ENCODE measurements at places on chromosomes 11 and 22. TPM values are rescaled to one million over a fixed set of nuclear protein-coding genes. Genes with fewer than 3 reads are reported as not detected.
A peak's percentile ranks its signal among the peaks of the same experiment; 100 is the strongest.

CASP1 gene
- 28.8 TPM for total RNA-seq

OR8D1 gene
- total RNA-seq, result not detected

KRTAP5-9 gene
- not detected for total RNA-seq

GRCh38 chr11:33944693-33945424, 53.0 kb upstream of the LMO2 start:
- H3K36me3 ChIP-seq, result no peaks in the 10 kb centered on the region
- no peaks in the 10 kb centered on the region for H3K4me1 ChIP-seq
- no peak overlapping the region for H3K27ac ChIP-seq
- no peak for DNase-seq

DNA sequence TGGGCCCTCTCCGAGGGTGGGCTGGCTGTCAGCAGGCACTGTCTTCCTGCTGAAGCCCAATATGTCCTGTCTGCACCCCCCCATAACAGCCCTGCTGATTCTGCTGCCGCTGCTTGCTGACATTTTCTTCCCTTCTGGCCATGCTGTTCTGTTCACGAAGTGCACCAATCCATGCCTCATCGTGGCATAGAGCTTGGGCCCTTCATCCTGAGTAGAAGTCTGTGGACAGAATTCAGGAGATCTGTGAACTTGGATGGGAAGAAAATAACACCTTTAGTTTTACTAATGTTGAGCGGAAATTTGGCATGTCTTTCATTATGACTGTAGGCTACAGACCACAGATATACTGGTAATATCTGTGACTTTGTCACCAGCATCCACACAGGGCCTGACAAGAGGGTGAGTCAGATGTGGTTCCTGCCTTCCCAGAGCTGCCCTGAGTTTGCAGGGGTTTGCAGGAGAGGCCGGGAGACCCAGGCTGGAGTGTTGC, 14.1 kb upstream of the KIAA0930 start:
- DNase-seq, result no peak
- no peaks in the 10 kb centered on the region for H3K27me3 ChIP-seq
- H3K36me3 ChIP-seq, result no peaks in the 10 kb centered on the region
- no peaks in the 10 kb centered on the region for H3K4me1 ChIP-seq
- H3K27ac ChIP-seq, result no peak overlapping the region
- no peak overlapping the region for H3K4me3 ChIP-seq

- H3K27ac ChIP-seq, result no peak overlapping the region
- peaks cover 13% of the 10 kb centered on the region for H3K4me1 ChIP-seq
- H3K27me3 ChIP-seq, result no peaks in the 10 kb centered on the region
- H3K36me3 ChIP-seq, result no peaks in the 10 kb centered on the region
- no peak overlapping the region for H3K4me3 ChIP-seq
- no peak for DNase-seq
Observed at GRCh38 chr11:107014871-107015270, 3.4 kb downstream of the GUCY1A2 start.

- peak overlapping the region; percentile 78 for H3K27ac ChIP-seq
- no peaks in the 10 kb centered on the region for H3K27me3 ChIP-seq
- H3K36me3 ChIP-seq, result no peaks in the 10 kb centered on the region
Observed at GRCh38 chr11:46277313-46277621, 195 bp upstream of the CREB3L1 start.

DNA sequence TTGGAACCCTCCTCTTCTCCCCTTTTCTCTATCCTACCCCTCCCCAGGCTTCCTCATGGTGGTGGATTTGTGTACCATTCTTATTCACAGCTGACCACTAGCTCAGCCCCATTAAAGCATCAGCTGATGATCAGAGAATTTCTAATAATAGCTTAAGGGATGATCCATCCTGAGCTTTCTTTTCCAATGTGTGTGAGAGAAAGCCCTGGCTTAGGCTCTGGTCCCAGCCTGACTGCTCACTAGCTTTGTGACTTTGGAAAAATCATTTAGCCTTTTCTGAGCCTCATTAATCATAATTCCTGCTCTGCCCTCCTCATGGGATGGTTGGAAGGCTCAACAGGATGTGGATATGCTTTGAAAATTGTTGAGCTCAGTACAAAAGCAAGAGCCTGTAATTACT, 26.3 kb upstream of the CCDC90B start:
- no peaks in the 10 kb centered on the region for H3K36me3 ChIP-seq
- no peak overlapping the region for H3K27ac ChIP-seq
- DNase-seq, result no peak
- H3K4me1 ChIP-seq, result no peaks in the 10 kb centered on the region
- no peak overlapping the region for H3K4me3 ChIP-seq
- no peaks in the 10 kb centered on the region for H3K27me3 ChIP-seq

DNA sequence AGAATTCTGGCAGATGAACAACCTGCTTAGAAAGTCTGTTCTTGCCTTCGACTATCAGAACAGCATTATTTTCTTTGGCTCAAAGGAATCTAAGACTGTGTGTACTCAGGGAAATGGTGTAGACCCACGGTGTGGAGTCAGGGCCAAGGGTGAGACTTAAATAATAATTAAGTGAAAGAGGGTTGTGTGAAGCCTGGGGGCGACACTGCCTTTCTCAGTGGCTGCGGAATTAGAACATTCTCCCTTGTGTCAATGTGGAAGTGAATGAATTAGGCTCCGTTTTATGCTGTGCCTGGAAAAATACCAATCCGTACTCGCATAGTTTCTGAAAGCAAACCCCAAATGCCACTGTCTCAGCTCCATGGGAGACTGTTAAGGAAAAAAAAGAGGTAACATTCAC, 50.7 kb downstream of the NAV2 start:
- no peaks in the 10 kb centered on the region for H3K27me3 ChIP-seq
- H3K36me3 ChIP-seq, result no peaks in the 10 kb centered on the region
- H3K27ac ChIP-seq, result no peak overlapping the region
- no peaks in the 10 kb centered on the region for H3K4me1 ChIP-seq
- H3K4me3 ChIP-seq, result no peak overlapping the region

GRCh38 chr11:95729462-95729861, 60.1 kb downstream of the FAM76B start:
- peaks cover 5% of the 10 kb centered on the region for H3K4me1 ChIP-seq
- H3K27me3 ChIP-seq, result no peaks in the 10 kb centered on the region
- no peak overlapping the region for H3K27ac ChIP-seq
- H3K4me3 ChIP-seq, result no peak overlapping the region

GRCh38 chr11:13105237-13105844, 96.2 kb downstream of the RASSF10 start:
- H3K4me1 ChIP-seq, result no peaks in the 10 kb centered on the region
- peak; percentile 22 for DNase-seq
- H3K27ac ChIP-seq, result no peak overlapping the region
- H3K27me3 ChIP-seq, result no peaks in the 10 kb centered on the region
- no peak overlapping the region for H3K4me3 ChIP-seq
- H3K36me3 ChIP-seq, result no peaks in the 10 kb centered on the region

- H3K27ac ChIP-seq, result peak overlapping the region; percentile 87
- no peaks in the 10 kb centered on the region for H3K36me3 ChIP-seq
- H3K27me3 ChIP-seq, result no peaks in the 10 kb centered on the region
Observed at GRCh38 chr11:121575250-121575962, 122.6 kb upstream of the SORL1-AS1 start.

- no peak overlapping the region for H3K4me3 ChIP-seq
- H3K27me3 ChIP-seq, result no peaks in the 10 kb centered on the region
- H3K27ac ChIP-seq, result no peak overlapping the region
- H3K4me1 ChIP-seq, result no peaks in the 10 kb centered on the region
- no peak for DNase-seq
Observed at GRCh38 chr11:131924001-131924400, 553.6 kb downstream of the NTM start.

DNA sequence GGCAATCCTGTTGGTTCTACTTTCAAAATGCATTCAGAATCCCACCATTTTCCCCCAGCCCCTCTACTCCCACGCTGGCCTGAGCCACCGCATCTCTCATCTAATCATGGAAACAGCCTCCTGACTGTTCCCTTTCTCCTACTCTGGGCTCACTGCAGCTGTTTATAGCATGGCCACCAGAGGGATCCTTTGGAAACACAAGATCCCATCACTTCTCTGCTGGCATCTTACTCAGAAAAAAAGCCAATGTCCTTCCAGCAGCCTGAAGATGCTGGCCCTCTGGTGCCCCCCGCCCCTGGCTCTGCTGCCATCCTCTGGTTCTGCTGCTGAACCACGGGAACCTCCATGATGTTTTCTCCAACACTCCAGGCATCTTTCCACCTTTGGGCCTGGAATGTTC, 11.1 kb downstream of the MS4A8 start:
- no peak overlapping the region for H3K4me3 ChIP-seq
- H3K4me1 ChIP-seq, result no peaks in the 10 kb centered on the region
- no peaks in the 10 kb centered on the region for H3K36me3 ChIP-seq
- H3K27ac ChIP-seq, result no peak overlapping the region
- H3K27me3 ChIP-seq, result no peaks in the 10 kb centered on the region
- DNase-seq, result no peak

Measured in adrenal gland (tissue), 19 donors.